ENCODE measurements at places on chromosomes 7 and 10. TPM values are rescaled to one million over a fixed set of nuclear protein-coding genes. Genes with fewer than 3 reads are reported as not detected.
A peak's percentile ranks its signal among the peaks of the same experiment; 100 is the strongest.

GRCh38 chr10:88953662-88954061 is 1.1 kb upstream of the ACTA2 start:
- no peak for DNase-seq

- no peak for DNase-seq
Observed at GRCh38 chr10:72310636-72311035, 36.9 kb downstream of the DDIT4 start.

DNA sequence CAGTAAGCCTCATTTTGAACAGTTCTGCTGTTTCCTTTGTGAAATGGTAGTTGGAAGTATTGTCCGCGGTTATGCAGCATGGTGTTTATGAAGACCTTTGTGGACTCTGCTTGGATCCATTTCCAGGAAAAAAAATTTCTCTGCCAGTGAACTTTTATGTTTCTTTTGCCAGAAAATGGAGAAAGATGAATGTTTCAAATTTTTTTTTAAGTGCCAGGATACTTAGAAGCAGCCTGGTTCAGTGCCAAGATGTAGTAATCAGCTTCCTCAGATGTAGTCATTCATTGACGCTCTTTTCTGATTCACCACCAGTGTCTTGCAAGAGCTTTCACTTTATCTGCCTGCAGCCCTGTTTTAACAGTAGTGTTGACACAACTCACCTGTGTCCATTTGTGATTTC is 258.2 kb downstream of the SDK1 start:
- DNase-seq, result no peak

- no peak for DNase-seq
Observed at GRCh38 chr7:127390186-127390816, 2.2 kb downstream of the ZNF800 start.

Gene LIPF
- not detected for total RNA-seq

- no peak for DNase-seq
Observed at GRCh38 chr7:142954680-142955268, 7.4 kb downstream of the KEL start.

Gene PIP
- not detected for total RNA-seq

Gene CPVL
- total RNA-seq, result 2.7 TPM

- DNase-seq, result no peak
Observed at GRCh38 chr10:26479766-26480492, 41.8 kb downstream of the APBB1IP start.

DNA sequence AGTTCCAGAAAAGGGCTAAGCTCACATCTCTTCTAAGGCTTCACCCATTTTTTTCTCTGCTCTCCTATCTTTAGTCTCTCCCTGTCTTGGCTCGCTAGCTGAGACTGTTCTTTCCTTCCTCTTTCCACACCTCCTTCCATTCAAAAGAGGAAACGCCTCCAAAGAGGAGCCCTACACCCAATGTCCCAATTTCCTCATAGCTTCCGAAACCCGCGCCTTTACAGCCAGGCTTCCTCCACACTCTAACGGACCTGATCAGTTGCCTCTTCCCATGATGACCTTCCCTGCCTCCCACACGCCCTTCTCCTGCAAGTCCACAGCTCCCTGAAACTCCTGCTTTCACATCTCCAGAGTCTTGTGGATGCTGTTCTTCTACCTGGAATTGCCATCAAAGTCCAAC is 71.7 kb downstream of the COBL start:
- no peak for DNase-seq

DNA sequence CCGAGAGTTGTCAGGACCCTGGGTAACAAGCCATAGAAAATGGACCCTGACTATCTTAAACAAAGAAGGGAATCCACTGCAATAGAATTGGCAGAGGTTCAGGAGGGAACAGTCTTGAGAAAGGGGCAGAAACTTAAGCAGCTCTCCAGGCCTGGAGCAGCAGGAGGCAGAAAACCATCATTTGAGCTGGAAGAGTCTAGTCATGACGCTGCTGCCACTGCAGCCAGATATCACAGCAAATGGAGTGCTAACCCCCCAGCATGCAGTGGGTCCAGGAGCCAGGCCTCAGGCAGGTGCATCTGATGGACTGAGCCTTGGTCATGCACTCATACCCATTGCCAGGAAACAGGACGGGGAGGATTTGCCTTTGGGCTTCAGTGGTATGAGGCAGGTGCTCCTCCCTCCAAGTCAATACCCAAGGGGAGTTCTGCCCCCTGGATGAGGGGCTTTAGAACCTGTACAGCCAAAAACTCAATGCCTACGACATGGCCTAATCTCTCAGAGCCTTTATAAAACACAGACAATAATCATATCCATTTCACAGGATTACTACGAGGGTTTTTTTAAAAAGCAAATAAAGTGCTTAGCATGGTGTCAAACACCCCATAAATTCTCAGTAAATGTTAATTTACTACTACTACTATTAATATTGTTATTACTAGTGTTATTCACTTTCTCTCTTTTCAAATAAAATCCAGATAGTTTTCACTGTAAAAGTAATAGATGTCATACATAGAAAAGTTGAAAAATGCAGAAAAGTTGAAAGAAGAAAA is 30.7 kb downstream of the DUSP5 start:
- no peak for DNase-seq

DNA sequence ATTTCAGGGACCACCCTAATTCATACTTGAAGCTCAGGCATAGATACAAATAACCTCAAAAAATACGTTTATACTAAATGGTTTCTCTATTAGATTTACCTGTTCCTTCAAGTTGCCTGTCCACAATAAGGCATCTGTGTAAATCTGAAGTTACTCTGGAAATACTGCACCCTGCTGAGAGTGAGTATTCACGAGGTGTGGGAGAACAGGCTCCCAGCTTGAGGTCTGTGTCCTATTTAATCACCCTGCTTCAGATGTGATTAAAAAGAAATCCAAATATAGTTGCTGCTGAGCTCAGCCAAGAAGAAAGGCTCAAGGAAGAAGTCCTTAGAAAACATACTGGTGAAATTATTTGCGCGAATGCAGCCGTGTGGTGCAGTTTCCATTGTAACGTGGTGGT is 136.8 kb downstream of the KLF6 start:
- no peak for DNase-seq

DNA sequence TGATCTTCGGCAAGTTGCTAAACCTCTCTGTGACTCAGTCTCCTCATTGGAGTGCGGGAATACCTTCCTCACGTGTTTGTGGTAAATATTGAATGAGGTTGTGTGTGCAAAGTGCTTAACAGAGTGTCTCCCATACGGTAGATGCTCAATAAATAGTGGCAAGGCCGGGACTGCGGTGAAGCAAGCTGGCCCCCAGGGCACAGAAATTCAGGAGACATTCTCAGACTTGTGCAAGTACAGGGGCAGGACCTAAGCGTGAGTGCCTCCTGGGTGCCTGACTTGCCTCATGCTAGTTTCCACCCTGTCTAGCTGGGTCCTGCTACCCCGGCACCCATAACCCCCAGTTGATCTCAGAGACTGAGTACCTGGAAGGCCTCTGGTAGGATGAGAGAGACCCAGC is 97.8 kb downstream of the CDH23 start:
- DNase-seq, result no peak

- DNase-seq, result peak; percentile 18
Observed at GRCh38 chr10:127462643-127463295, 86.3 kb upstream of the NPS start.

DNA sequence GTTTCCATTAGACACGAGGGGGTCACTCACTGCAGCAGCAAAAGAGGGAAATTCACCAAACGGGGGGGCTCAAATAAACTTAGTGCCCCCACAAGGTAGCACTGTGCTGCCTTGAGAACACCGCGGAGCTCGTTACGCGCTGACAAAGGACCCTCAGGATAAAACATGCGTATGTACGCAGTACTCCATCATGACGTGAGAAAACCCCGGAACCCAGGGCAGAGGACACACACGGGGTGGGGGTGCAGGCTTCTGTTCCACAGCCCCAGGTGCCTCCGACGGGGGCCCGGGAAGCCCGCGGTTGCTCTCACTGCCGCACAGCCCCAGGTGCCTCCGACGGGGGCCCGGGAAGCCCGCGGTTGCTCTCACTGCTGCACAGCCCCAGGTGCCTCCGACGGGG is 232.4 kb downstream of the ZMYND11 start:
- no peak for DNase-seq

Gene CHAT
- not detected for total RNA-seq

GRCh38 chr10:111137587-111137986 is 60.8 kb downstream of the ADRA2A start:
- DNase-seq, result peak; percentile 7

GRCh38 chr7:130154131-130154500 is 51.1 kb downstream of the TMEM209 start:
- DNase-seq, result no peak

- no peak for DNase-seq
Observed at GRCh38 chr7:50405221-50405620, 44.9 kb downstream of the FIGNL1 start.

DNA sequence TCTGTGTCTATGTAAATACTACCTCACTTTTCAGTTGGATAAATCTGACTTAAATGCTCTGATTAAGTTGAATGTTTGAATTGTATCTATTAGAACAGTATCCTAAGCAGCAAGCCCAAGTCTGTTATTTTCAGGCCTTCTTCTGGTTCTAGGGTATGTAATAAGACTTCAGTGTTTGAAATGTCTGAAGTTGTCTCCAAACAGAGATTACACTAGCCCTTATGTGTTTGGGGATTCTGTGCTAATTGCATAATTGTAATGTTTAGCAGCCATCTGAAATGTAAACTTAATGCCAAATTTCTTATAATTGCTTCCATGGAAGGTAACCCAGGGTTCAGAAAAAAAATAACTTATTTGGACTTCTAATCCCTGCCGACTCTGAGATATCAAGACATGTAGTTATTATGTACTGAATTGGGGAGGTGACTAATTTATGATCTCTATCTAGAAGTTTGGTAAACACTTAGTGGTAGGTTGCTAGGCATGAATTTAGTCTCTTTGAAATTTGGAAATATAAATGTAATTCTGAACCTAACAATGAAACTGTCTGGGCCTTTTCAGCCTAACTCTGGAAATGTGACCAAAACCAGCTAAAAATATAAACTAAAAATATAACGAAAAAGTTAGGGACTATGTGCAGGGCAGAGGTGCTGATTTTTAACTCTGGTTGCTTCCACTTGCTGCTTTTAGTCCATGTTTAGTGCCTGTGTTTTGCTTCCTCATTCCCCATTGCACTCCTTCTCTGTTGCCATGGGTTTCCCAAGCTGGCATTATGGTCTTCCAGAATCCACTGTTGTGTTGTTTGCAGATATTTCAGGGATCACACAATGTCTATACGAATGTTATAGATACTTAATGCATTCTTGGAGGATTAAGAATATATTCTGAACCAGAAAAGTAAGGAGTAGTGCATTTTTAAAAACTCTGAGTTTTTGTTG is 54.8 kb downstream of the MCU start:
- DNase-seq, result no peak

Gene NPTX2
- total RNA-seq, result 3.8 TPM

GRCh38 chr10:73906524-73907447 is 4.1 kb upstream of the PLAU start:
- peak; percentile 86 for DNase-seq

DNA sequence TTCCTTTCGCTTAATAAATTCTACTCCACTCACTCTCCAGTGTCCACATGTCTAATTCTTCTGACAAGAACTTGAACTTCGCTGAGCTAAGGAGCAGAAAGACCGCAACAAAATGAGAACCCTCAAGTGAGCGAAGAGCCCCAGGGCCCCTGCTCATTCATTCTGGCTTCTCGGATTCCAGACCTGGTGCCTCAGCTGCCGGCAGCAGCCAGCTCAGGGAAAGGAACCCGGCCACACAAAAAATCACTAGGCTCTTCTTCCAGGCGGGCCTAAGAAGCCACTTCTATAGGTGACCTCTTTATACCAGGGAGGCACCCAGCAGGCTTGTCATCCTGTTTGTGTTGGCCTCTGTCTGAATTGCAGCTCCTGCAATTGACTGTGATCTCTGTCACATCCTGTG is 33.3 kb downstream of the OTUD1 start:
- no peak for DNase-seq

DNA sequence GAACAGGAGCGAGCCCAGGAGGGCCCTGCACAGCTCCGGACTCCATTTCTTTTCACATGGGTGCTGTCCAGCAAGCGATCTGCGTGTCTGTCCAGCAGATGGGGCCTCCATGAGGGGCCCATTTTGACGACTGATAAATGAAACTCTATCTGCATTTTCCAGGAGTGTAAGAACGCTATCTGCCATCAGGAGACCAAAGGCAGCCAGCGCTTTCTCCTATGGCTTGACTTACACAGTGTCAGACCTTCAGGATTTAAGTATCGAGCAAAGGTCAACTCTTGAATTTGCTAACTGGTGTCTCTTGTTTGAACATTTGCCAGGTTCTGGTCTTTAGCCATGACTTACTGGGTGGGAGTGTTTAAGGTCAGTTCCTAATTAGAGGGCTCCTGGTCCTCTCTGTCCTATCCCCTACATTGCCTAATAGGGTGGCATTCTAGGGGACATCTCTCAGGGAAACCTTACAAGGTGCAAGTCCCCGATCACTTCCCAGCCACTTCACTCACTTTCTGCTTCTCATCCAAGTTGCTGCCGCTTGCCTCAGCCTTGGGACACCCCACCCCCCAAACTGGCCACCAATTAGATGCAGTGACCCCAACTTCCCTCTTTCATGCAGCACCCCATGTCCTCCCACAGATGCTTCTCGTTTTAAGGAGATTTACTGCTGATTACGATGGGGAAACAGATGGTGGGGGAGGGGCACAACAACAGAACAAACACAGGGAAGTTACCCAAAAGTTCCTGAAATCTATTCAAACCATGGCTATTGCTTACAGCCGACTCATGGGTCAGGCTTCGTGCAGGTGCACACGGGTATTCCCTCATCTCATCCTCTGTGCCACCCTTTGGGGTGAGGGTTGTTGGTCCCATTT is 20.0 kb downstream of the VSIR start:
- peak; percentile 79 for DNase-seq

DNA sequence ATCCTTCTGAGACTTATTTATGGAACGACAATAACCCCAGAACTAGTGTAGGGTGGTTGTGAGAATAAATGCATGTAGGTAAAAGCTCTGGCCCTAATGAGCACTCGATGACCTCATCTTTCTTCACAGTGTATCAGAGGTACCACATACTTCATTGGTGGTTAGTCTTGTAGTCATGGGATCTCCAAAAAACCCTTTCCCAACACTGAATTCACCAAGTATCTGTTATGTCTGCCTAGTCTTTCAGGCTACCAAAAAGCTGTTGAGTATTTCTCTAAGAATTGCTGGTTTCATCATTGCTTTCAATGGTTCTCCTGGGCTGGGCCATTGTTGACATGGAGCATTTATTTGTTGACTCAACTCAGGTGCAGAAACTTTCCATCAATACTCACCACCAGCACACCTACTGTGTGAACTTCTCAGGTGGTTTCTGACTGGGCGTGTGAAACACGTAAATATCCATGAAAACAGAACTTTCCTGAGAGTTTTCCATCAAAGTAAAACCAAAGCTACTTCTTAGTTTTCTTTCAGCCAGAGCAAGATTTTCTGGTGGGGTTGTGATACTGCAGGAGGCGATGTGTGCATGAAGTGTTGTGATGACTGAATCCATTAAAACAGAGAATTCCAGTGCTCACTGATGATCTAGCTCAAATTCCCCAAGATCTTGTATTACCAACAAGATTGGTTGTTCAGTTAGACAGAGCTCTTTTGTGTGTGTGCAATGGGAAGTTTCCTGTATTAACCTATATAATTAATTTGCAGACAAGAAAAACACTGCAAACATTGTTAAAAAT is 51.4 kb upstream of the SLC35B4 start:
- no peak for DNase-seq

Gene BHLHA15
- total RNA-seq, result not detected

GRCh38 chr10:14564268-14564744 is 210.4 kb downstream of the FAM107B start:
- DNase-seq, result no peak

Measured in right atrium auricular region (tissue), 2 donors.